NCI-H1417 treated with DMSO at 0.1 percent for 48 hours (cell line): ENCODE measurements at places on chromosomes 16 and 17.

DNA sequence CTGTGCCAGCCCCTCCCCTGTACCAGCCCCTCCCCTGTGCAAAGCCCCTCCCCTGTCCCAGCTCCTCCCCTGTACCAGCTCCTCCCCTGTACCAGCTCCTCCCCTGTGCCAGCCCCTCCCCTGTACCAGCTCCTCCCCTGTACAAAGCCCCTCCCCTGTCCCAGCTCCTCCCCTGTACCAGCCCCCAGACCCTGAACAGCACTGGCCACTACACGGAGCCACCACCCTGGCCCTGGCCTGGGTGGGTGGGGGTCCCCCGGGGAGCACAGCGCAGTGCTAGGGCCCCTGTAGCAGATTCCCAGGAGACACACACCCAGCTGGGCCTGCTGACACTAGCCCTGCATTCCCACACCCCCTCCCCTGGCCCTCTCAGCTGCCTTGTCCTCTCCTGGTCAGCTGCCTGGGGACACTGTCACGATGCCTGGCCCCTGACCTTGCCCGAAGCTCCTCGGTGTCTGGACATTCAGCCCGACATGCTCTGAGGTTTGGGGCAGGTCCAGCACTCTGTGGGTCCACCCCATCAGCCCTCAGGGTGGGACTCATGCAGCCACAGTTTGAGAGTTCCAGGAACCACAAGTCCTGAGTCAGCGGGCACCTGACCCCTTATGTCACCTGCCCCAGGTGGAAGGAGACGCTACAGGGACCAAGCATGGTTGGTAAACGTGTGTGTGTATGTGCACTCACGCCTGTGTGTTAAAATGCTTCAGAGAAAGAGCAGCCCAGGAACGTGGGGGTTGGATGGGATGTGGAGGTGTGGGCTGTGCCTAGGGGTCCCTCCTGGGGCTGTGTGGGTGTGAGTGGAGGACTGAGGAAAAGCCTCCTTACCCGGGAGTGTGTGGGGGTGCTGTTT lies 114.2 kb downstream of the METRNL start:
- DNase-seq: no peak

DNA sequence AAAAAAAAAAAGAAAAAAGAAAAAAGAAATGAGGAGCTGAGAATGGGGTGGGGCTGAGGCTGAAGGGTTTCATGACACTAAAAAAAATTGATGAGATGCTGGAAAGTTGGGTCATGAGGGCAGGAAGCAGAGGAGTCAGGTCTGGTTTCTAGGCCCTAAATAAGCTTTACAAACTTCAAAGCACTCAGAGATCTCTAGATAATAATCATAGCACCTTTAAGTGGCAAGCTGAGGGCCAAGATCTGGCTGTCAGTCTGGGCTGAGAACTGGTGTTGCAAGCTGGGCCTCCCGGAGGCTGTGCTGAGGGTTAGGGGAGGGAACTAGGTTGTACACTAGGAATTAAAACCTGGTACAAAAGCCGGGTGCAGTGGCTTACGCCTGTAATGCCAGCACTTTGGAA lies 6.4 kb downstream of the ZNF764 start:
- DNase-seq: no peak

DNA sequence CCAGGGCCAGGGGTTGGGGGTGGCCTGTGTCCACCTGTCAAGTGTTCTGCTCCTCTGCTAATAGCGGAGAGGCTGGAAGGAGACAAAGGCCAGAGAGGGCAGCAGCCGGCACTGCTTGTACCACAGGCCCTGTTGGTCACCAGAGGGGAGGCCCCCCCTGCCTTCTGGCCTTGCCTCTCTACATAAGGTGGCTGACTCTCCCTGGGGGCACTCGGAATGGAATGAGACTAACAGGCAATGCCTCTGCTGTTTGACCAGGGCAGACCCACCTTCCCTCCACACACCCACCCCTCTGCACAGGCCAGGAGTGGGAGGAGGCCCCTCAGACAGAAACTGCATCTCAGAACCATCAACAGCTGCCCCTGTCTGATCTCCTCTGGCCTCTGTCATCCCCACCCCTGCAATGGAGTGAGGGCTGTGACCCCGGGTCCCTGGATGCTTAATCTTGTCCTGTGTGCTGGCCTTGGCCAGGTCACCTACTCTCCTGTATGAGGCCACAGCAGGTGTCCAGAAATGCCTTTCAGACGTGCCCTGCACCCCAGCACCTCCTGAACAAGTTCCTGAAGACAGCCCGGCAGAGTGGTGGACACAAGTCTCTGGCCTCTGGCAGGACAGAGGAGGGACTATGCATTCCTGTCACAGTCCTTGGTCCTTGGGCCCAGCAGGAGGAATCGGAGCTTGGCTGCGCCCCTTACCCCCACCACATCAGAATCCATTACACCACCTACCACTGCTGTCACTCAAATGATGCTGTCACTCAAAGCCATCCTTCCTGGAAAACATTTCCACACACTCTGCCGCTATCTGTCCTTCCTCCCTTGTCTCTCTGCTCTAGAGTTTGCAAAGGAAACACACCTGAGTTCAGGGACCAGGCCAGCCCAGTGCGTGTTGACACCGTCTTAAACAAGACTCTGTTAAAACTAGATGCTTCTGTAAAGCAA lies 107.5 kb upstream of the ZNF750 start:
- no peak for DNase-seq

DNA sequence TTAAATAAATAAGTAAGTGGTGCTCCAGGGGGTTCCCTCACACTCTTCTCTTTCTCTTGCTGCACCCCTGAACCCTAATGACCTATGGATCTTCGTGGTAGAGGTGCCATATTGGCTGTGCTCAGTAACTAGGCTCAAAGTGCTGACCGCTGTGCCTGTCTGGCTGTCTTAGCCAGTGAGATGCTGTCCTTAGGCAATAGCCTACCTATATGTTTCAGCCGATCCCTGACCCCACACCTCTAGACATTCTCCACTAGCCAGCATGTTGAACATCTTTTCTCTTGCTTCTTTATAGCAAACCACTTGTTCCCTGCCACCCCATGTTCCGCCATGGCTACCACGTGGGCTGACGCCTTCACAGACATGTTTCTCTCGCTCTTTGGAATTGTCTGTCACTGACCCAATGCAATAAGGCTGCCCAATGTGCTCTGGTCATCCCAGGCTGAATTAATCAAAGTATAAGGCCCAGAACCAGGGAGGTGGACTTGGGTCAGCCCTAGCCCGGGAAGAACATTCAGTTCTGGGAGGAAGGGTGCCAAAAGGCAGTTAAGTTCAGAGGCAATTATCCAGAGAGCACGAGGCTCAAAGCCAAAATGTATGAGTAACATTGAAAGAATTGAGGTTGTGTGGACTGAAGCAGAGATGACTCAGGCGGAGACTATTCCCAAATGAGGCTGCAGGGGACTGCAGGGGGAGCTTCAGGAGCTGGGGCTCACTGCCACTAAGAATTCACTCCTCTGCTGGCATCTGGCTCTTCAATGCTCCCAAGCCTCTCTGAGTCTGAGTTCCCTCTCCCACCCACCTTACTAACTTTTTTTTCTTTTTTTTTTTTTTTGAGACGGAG lies 28.7 kb upstream of the TNRC6A start:
- no peak for DNase-seq

GRCh38 chr17:82345151-82345976 lies 11.8 kb upstream of the SECTM1 start:
- DNase-seq: no peak

DNA sequence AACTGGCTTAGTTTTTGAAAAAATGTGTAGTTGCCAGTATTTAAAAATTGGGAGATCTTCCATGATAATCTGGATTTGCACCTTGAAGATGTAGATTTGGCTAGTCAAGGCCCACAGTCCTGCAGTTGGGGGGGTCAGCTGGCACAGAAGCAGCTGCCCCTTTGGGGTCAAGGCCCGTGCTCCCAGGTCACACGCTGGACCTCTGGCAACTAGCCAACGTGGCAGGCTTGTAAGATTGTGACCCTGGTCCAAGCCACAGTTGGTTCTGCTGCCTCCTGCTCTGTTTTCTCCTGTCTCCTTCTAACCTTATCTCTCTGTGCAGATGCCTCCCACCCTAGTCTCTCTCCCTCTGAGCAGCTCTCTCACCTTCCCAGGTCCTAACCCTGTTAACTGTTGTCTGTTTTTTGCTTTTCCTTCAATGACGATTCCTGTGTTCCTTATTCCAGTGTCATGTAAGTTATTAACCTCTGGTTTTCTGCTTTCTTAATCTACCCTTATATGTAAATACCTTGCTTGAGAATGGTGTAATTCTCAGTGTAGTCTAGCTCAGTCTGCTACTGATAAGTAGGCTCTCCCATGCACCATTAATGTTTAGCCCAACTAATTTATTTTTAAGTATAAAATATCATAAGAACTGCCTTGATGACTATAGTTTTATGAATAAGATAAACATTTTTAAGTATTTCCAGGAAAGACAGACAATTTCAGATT lies 27.9 kb downstream of the CLEC16A start:
- DNase-seq: no peak

DNA sequence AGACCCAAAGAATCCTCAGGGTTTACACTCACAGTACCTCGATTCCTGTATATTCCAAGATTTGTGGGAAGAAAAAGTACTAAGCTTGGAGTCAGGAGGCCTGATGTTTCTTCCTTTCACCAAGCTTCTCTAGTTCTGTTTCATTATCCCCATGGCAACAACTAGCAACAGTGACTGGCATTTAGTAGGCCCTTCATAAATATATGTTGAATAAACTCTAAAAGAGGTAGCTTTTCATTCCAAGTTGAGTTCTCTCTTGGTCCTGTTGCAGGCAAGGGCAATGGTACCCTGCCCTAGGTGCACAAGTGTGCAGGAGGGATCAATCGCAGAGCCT lies 527 bp upstream of the UBE2Z start:
- DNase-seq: no peak
